ENCODE measurements at places on chromosomes 3 and 15.
A peak's percentile ranks its signal among the peaks of the same experiment; 100 is the strongest.

GRCh38 chr15:53115563-53115962 is 325.4 kb upstream of the ONECUT1 start:
- no peak for DNase-seq

GRCh38 chr3:194686816-194687637 is 1.3 kb downstream of the FAM43A start:
- peak; percentile 54 for DNase-seq

- DNase-seq: no peak
Observed at GRCh38 chr3:180359953-180360279, 242.0 kb upstream of the TTC14 start.

- no peak for DNase-seq
Observed at GRCh38 chr3:127136024-127136600, 56.8 kb upstream of the PRR23E start.

- DNase-seq: no peak
Observed at GRCh38 chr3:190338717-190339116, 16.5 kb upstream of the CLDN1 start.

DNA sequence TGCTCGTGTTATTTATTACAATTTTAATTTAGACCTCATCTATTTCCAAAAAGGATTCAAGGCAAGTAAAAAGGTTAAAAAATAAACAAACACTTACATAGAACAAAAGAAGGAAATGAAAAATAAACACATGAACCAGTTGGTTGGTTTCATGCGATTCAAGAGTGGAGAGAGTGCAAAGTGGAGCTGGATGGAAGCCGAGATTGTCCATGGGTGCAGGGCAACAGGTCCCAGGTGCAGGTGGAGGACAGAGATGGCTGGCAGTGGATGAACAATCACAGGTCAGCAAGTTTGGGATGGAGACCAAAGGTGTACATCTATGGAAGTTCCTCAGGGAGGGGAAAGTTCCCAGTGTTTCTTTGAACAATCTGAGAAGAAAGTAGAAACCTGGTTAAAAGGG is 11.6 kb upstream of the SEMA5B start:
- no peak for DNase-seq

DNA sequence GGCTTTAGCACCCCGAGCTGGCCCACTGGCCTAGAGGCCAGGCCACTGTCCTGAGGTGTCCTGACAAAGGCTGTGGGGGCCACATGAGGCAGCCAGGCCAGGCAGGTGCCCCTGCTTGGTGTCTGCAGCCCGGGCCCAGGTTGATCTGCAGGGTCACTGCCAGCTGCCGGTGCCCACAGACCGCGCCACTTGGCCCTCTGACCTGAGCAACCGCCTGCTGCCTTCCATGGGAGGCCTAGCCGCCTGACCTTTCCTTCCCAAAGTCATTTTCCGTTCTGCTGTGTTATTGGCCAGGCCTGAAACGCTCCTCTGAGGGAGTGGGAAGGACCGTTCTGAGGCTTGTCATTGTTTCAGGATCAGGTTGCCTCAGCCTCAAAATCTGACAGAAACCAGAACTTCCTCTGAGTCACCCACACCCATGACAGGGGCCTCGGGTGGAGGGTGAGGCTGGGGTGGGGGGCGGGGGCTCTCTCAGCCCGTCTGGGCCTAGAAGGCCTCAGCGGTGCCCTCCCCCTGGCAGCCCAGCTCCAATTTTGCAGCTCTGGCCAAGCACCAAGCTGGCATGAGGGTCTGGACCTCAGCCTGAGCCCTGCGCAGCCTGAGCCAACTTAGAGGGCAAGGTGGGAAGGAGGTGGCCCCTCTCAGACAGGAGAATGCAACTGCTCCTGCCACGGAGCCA is 140.7 kb upstream of the MEF2A start:
- DNase-seq: peak; percentile 78

- DNase-seq: no peak
Observed at GRCh38 chr3:76311941-76312340, 526.6 kb upstream of the ZNF717 start.

- no peak for DNase-seq
Observed at GRCh38 chr15:82928711-82929110, 23.8 kb downstream of the HOMER2 start.

GRCh38 chr15:74616366-74616939 is 817 bp downstream of the CLK3 start:
- DNase-seq: peak; percentile 48

- DNase-seq: peak; percentile 29
Observed at GRCh38 chr3:72896996-72897757, 9.3 kb downstream of the GXYLT2 start.

GRCh38 chr3:114857299-114857701 is 289.8 kb downstream of the ZBTB20 start:
- no peak for DNase-seq

DNA sequence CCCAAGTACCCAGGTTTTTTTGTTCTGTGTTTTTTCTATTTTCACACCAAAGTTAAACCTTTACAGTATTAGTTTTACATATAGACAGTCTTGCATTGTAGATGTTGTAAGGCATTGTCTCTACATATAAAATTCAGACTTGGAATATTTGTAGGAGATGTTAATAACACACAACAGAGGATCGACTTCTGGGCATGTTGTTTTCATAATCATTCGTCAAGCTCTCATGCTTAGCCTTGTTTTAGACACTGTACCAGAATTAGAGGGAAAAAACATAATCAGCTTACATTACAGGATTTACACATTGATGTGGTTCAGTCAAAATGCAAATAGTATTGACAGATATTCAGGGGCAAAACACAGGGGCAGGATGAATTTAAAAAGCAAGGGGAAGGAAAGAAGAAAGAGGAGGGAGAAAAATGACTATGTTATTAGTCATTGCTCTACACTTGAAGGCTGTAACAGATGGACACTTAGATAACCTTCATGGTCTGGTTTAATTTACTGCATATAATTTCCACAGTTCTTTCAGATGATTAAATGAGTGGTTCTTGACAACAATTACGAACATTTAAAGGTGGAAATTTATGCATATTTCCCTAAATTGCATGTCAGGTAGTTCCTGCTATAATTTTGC is 7.5 kb downstream of the CMSS1 start:
- no peak for DNase-seq

GRCh38 chr15:58520464-58520863 is 88.7 kb downstream of the LIPC start:
- DNase-seq: no peak

DNA sequence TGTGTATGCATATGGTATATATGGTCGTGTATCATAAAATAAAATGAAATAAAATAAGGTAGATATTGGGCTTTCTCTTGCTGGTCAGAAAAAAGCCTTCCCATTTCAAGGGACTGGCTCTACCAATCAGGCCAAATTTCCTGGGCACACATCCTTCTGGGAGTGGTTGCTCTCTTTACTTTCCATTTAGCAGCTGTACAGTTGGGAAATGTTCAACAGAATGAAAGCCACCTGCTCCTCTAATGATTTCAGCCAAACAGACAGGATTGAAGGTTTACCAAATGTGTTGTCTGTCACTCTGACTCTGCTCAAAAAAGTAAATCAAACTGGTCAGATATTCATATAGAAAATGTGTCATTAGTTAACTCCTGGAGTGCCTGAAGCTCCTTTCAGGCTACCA is 380.4 kb downstream of the ROBO2 start:
- no peak for DNase-seq

DNA sequence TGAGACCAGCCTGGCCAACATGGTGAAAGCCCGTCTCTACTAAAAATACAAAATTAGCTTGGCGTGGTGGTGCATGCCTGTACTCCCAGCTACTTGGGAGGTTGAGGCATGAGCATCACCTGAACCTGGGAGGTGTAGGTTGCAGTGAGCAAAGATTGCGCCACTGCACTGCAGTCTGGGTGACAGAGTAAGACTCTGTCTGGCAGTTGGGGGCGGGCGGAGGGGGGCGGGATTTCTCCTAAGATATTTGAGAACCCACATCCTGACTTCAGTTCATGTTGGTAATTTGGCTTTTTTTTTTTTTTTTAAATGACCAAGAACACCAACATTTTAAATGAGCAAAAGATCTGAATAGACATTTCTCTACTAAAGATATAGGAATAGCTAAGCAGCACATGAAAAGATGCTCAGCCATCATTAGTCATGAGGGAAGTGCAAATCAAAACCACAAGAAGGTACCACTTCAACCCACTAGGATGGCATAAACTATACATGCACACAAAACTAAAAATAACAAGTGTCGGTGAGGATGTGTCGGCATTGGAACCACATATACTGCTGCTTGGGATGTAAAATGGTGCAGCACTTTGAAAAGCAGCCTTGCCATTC is 75.6 kb upstream of the LMOD3 start:
- no peak for DNase-seq

DNA sequence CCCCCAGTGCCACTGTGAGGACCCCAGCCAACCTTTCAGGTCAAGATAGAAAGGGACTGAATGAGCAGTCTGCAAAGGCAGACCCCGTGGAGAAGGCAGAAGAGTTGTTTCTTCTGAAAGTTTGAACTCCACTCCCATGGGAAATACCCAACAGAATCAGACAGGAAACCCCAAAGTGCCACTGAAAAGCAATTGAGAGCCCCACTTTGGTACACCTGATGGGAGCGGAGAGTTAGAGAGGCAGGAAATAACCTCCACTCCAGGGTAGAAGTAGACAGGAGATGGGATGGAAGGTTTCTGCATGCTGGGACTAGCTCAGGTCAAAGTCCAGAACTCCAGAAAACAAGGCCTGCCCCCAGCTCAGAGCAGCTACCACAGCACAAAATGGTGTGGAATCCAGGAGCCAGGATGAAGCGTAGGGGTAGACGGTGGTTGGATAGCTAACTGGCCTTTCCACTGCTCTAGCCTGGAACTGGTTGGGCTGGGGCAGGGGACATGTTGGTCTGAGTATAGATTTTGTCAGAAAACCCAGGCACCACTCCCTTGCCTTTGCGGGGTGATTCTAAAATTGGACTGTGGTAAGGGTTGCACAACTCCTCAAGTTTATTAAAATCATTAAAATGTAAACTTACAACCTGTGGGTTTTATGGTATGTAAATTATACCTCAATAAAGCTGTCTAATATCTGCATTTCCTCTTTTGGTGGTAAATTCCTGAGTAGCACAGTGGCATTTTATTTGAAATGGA is 1.9 kb upstream of the RAB43 start:
- no peak for DNase-seq

DNA sequence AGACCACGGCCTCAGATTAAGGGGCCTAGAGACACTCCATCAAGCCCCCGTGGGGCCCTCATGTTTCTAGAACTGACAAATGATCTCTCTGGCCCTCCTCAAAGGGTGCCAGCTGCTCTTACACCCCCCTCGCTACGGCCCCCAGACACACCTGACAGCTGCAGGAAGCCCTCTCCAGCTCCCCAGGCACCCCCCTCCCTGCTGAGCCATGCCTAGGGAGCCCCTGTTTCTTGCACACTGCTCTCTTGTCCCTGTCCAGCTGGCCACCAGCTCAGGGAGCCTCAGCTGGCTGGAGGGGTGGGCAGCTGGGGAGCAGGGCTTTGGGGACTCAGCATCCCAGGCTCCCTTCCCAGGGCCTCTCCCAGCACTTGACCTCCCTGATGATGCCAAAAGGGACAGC is 14.8 kb downstream of the TNK2 start:
- DNase-seq: no peak

- DNase-seq: no peak
Observed at GRCh38 chr15:39641191-39641889, 60.5 kb downstream of the THBS1 start.

DNA sequence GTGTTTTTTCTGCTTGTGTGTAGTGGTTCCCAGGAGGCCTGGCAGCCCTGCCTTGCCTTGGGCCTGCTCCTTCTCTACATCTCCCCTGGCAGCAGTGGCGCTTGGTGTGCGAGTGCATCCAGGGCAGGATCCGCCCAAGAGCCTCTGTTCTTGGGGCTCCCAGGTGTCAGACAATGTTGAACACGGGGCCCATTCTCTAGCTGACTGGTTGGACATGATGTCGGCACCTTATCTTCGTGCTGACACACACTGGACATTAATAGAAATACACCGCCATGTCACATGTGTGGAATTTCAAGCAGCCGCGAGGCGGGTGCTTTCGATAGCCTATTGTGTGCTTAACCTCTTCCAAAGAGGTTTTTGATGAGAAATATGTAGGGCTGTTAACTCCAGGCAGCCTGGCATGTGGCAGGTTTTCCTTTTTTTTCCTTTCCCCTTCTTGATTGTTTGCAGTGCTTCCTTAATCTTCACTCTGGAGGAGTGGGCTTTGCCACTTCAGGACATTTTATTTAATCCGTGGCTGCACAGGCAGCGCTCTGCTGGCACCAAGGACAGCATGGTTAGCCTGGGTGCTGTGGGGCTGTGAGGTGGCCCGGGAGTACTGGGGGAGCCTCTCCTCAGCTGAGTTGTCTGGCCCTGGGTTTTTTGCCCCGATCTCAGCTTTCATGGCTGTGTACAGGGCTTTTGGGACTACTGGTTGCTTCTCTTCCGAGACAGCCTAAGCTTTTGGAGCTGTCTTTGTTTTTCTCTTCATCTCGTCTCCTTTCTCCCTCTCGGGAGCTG is 42.5 kb downstream of the CHCHD6 start:
- peak; percentile 53 for DNase-seq

DNA sequence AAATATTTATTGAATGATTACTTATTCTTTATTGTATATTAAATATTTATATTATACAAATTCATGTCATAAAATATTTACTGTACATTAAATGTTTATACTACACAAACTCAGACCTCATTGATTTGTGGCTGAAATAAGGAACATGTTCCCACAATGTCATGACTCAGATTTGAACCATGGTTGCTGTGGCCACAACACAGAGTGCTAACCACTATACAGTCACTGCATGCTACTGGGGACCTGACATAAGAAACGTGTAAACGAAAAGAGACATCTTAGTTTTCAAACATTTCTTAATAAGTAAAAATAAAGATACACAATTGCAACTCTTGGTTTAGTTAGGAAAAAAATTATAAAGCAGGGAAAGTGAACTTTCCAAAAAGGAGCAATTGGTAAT is 99.1 kb upstream of the AGTR1 start:
- DNase-seq: no peak

GRCh38 chr3:58668247-58668646 is 1.7 kb upstream of the FAM3D start:
- no peak for DNase-seq

DNA sequence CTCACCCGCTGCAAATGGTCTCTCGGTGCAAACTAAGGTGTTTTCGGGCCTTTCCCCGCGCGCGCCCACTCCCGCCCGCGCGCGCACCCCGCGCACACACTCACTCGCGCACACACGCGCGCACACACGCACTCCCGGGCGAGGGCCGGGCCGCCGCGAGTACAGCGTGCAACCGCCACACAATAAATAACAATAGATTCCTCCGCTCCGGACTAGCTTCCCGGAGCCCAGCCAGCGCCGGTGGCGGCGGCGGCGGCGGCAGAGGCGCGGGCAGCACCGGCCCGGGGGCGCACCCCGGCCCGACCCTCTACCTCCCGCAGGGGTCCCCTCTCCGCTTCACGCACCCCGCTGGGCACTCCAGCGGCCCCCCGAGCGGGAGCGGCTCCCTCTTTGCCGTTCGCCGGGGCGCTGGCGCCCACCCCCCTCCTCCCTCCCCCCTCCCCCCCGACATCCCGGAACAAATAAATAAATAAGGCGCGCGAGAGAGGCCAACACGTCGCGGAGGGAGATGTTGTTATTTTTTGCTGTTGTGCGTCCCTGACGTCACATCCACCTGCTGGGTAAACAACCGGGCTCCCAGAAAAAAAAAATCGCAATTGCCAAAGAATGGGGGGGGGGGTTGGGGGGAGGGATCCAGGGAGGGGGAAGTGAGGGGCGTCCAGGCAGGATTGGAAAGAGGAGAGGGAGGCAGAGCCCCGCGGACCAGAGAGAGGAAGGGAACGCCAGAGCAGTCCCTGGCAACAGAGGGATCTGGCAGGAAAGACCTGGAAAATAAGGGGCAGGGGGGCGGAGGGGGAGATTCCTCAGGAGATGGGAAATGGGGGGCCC is at the start of gene FOXP1:
FOXP1 (minus strand) TSS at position 163 of the 828 bp plus-strand sequence. CDS start 385,347 bp downstream, outside the sequence.
- peak; percentile 71 for DNase-seq

GRCh38 chr15:35725353-35725752 is 179.4 kb upstream of the DPH6 start:
- DNase-seq: no peak

- no peak for DNase-seq
Observed at GRCh38 chr15:67132276-67132675, 66.9 kb downstream of the SMAD3 start.
